ENCODE measurements at places on chromosomes 4 and X. TPM values are rescaled to one million over a fixed set of nuclear protein-coding genes. Genes with fewer than 3 reads are reported as not detected.
A peak's percentile ranks its signal among the peaks of the same experiment; 100 is the strongest.

GRCh38 chr4:59243038-59243437, 1957.1 kb upstream of the ADGRL3 start:
- H3K36me3 ChIP-seq, result no peaks in the 10 kb centered on the region
- H3K27me3 ChIP-seq, result no peaks in the 10 kb centered on the region
- no peak overlapping the region for H3K27ac ChIP-seq
- H3K4me3 ChIP-seq, result no peak overlapping the region

The HSFX4 gene
- not detected for total RNA-seq

The MGARP gene
- total RNA-seq, result not detected

GRCh38 chr4:128484896-128485295, 197.3 kb upstream of the PGRMC2 start:
- no peak overlapping the region for H3K27ac ChIP-seq
- peaks cover 56% of the 10 kb centered on the region for H3K4me1 ChIP-seq
- H3K27me3 ChIP-seq, result no peaks in the 10 kb centered on the region
- H3K36me3 ChIP-seq, result peaks cover 21% of the 10 kb centered on the region

DNA sequence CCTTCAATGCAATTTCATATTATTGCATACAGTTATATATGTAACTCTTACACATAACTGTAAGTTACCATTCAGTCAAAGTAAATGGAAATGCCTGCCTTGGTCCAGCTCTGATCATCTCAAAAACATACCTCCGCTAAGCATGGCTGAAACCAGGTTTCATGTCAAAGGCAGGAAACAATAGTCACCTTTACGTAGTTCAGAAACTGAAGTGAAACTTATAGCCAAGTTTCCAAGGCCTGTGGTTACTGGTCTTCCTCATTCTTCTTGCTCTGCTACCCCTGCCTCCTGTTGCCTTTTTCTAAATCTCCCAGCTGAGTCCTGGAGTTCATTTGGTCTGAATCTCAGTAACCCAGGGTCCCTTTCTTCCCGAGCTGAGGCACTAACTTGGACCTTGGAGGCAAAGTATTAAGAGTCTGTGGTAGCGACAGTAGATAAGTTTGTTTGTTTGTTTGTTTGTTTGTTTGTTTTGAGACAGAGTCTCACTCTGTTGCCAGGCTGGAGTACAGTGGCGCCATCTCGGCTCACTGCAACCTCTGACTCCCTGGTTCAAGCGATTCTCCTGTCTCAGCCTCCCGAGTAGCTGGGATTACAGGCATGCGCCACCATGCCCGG, 30.8 kb downstream of the DAPP1 start:
- no peaks in the 10 kb centered on the region for H3K27me3 ChIP-seq
- peak; percentile 61 for DNase-seq
- peaks cover 17% of the 10 kb centered on the region for H3K36me3 ChIP-seq
- H3K4me1 ChIP-seq, result peaks cover 36% of the 10 kb centered on the region
- H3K4me3 ChIP-seq, result no peak overlapping the region

The MAGEB1 gene
- total RNA-seq, result not detected

DNA sequence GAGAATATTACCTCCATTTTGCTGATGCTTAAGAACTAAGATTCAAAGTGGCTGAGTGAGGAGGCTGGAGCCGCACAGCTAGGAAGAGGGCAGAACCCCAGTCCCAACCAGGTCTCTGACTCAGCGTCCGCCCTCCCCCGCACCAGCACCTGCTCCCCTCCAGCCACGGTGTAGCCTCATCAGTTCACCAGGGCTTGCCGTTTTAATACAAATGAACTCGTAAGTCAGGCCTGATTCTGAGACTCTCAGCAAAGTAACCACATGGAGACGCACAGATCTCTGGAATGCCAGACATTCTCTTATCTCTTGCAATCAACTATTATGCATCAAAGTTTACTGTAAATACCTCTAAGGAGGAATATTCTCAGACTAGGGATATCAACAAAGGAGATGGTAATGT, 52.4 kb downstream of the ENPP6 start:
- H3K36me3 ChIP-seq, result no peaks in the 10 kb centered on the region
- H3K27ac ChIP-seq, result no peak overlapping the region
- H3K4me3 ChIP-seq, result no peak overlapping the region
- no peaks in the 10 kb centered on the region for H3K27me3 ChIP-seq
- no peak for DNase-seq

The HDAC8 gene
- total RNA-seq, result 25.6 TPM

- H3K36me3 ChIP-seq, result no peaks in the 10 kb centered on the region
- no peaks in the 10 kb centered on the region for H3K27me3 ChIP-seq
- DNase-seq, result no peak
- no peak overlapping the region for H3K27ac ChIP-seq
Measured at GRCh38 chr4:165684177-165684805, 188.7 kb upstream of the TLL1 start.

DNA sequence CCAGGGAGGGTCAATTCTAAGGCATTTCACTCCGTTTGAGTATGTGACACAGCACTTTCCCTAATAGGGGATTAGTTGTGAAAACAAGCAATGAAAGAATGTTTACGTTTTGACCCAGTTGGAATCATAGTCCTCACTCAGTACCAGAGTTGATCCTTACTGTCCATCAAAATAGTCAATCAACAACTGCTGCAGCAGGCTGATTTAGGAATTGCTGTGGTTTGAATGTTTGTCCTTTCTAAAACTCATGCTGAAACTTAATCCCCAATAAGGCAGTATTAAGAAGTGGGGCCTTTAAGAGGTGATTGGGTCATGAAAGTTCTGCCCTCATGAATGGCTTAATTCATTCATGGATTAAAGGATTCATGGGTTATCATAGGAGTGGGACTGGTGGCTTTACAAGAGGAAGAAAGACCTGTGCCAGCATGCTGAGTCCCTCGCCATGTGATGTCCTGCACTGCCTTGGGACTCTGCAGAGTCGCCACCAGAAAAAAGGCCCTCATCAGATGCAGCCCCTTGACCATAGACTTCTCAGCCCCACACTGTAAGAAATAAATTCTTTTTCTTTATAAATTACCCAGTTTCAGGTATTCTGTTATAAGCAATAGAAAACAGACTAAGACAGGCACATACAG, 3.1 kb upstream of the FBXL5 start:
- no peaks in the 10 kb centered on the region for H3K27me3 ChIP-seq
- peak; percentile 37 for DNase-seq
- no peaks in the 10 kb centered on the region for H3K36me3 ChIP-seq
- no peak overlapping the region for H3K4me3 ChIP-seq
- no peak overlapping the region for H3K27ac ChIP-seq
- H3K4me1 ChIP-seq, result peaks cover 18% of the 10 kb centered on the region

The DDIT4L gene
- not detected for total RNA-seq
